HFFc6 (cell line): ENCODE measurements at places on chromosomes 4 and X.

DNA sequence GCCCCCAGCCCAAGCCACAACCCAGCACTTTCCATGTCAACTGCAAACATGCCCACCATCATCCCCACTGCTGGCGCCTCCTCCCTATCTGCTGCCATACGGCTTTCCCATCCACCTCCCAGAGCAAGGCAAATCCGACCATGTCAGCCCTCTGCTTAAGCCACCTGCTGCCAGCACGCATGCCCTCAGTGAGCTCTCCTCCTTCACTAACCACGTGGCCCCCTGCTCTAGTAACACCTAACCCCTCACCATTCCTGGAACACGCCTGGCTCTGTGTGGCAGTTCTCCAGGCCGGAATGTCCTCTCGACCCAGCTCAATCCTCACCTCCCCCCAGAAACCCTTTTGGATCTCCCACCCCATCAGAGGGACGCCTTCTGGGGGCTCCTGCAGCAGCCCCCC lies 17.4 kb downstream of the BCAP31 start:
- no peak for DNase-seq

DNA sequence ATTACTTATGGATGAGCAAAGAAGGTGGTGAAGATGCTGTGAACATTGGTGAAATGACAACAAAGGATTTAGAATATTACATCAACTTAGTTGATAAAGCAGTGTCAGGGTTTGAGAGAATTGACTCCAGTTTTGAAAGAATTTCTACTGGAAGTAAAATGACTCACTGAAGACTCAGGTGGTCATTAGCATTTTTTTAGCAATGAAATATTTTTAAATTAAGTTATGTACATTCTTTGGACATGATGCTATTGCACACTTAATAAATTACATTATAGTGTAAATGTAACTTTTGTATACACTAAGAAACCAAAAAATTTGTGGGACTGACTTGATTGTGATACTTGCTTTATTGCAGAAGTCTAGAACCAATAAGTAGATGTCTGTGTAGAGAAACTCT lies 56.9 kb downstream of the USO1 start:
- DNase-seq, result no peak

GRCh38 chrX:136626891-136627290 lies 21.1 kb upstream of the CD40LG start:
- DNase-seq, result no peak

DNA sequence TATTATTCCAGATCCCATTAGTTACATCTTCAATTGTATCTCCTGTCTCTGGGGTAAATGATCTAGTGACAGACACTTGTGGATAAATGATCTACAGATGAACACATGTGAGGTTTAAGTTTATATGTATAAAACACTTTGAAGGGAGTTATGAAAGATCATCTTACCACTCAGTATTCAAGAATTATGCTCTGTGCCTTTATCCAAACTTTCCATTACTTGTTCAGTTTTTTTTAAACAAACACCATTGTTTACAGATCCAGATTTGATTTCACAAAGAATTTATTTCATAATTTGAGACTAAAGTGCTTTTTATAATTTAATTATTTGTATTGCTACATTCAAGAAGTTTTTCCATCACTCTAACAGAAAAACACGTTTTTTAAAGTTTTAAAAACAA lies 142.5 kb downstream of the HHIP start:
- no peak for DNase-seq

- DNase-seq, result no peak
These were observed 108.5 kb upstream of the GLRA2 start for GRCh38 chrX:14420841-14421240.

- no peak for DNase-seq
These were observed 214.5 kb downstream of the KCNIP4 start for GRCh38 chr4:21733894-21734630.

DNA sequence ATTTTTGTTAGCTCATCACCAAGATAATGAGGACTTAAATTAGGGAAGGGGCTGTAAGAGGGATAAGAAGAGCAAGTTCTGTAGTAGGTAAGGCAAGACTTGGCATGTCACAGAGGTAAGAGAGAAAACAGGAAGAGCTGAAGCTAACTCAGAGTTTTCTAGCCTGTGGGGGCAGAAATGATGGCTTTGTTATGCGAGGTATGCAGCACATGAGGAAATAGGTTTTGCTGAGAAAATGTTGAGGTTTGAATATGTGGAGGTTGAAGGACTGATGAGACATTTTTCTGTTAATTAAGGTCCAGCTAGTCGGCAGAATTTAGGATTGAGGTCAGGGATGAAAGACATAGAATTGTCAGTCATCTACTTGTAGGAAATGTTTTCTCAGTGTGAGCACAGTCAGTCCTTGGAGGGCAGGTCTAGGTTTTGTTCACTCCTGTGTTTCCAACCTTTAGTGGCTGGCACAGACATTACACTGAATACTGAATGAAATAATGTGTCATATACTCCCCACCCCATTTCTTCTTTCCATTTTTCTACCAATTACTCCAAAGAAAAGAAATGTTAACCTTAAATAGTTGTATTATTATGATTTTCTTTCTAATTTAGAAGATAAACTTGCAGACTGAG lies 154.0 kb upstream of the AADAT start:
- DNase-seq, result no peak

DNA sequence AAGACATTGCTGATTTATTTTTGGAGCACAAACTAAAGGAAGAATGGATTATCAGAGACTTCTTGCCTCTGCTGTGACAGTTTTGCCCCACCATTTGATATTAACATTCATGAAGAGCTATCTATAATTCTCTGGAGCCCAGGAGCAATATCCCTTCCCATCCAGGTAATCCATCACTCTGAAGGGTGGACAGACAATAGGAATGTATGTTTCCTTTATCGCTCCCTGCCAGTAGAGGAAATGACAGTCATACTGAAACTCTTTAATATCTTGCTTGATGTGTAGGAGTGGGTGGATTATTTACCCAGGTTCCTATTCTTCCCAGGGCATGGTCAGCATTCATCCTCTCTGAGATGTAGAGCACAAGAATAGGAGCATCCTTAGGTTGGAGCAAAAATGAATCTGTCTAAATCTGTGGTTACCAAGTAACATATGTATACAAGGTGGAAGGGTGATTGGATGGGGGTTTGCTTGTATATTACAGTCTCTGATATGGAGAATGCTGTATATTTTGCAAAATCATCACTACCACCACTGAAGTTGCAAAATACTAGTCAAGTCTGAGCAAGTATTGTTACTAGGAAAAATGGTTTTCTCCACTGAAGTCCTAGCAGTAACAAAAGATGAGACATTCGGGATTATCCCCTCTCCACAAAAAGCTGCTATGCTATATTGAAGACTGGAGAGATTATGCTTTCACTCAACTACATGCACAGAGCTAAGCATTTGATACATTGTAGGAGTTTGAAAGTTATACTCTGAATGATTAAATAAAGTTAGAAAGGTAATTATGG lies 151.6 kb downstream of the CBLL2 start:
- no peak for DNase-seq

- peak; percentile 23 for DNase-seq
These were observed 7.4 kb downstream of the DMP1 start for GRCh38 chr4:87657525-87657924.

DNA sequence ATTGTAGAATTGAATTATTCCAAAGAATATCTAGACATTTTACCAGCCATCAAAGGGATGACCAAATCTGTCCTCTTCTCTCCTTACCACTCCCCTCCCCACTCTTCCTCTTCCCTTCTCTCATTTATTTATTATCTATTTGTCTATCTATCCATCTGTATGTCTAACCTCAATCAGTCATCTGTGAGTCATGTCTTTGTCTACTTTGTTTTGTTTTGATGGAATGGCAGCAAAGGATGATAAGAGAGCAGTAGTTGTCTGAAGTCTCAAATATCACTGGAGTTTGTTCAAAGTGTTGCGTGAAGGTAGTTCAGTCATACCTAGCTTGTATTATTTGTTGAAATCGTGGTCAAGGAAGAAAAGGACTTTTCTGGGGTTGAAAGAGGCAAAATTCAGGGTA lies 34.7 kb upstream of the PGRMC2 start:
- DNase-seq, result peak; percentile 48
